ENCODE measurements at places on chromosomes 7 and 10. TPM values are rescaled to one million over a fixed set of nuclear protein-coding genes. Genes with fewer than 3 reads are reported as not detected.

- no peak for DNase-seq
- H3K36me3 ChIP-seq = no peaks in the 10 kb centered on the region
- H3K27ac ChIP-seq = no peak overlapping the region
These were observed 41.8 kb downstream of the CHST3 start for GRCh38 chr10:72006026-72006425.

GRCh38 chr10:28020080-28020860 is 21.4 kb upstream of the ODAD2 start:
- no peak for DNase-seq
- H3K27me3 ChIP-seq = no peaks in the 10 kb centered on the region
- no peak overlapping the region for H3K4me3 ChIP-seq
- no peaks in the 10 kb centered on the region for H3K4me1 ChIP-seq

RASA4B gene
- 0.52 TPM for total RNA-seq

DNA sequence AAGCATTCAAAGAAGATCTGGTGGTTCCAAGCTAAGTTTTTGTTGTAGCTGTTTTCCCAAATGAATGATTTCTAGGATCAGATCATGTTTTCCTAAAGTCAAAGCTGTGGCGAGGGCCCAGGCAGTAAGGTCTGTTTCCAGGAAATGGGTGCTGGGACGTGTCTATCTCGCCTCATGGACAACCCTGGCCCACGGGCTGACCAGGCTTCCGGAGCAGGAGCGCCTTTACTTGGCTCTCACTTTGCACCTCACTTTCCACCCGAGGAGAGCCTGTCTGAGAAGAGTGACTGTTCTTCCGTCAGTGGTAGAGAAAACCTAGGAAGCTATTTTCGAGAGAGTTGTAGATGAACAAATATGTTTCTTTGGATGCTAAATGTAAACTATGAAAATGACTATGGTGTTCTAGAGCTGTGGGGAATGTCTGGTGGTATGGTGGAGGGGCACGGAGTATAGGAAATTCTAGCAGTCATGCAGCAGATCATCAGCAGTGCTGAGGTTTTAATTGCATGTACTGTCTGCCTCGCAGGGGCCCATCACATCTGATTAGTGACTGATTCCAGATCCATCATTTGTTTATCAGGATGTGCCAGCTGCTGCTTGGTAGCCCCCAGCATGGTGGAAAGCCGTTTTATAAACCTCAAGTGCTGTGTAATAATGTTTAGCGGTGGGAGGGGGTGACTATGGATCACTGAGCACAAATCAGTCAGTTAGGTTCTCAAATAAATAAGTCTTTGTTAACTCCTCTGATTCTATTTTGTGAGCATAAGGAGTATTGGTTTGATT is 66.6 kb downstream of the VWC2 start:
- no peak overlapping the region for H3K27ac ChIP-seq
- no peaks in the 10 kb centered on the region for H3K4me1 ChIP-seq
- H3K36me3 ChIP-seq = no peaks in the 10 kb centered on the region

DNA sequence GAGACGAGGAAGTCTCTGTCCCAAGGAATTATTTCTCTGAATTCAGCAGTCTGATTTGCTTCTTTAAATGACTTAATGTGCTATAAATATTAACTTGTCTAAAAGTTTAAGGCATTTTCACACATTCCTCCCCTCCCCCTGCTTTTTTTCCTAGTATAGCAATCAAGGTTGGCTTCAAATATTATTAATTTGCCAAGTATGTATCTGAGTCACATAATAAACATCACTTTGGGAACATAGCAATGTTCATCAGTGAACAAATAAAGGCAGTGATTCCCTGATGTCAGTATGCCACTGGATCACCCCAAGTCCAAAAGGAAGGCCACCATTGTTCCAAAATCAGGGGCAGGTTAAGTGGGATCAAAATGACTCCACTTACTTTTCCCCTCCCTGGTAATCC is 40.5 kb downstream of the PDE6C start:
- H3K27me3 ChIP-seq = no peaks in the 10 kb centered on the region
- H3K4me1 ChIP-seq = no peaks in the 10 kb centered on the region
- DNase-seq = no peak
- no peaks in the 10 kb centered on the region for H3K36me3 ChIP-seq

GRCh38 chr7:400901-401485 is 111.0 kb downstream of the FOXL3 start:
- H3K4me1 ChIP-seq = peaks cover 8% of the 10 kb centered on the region
- H3K36me3 ChIP-seq = no peaks in the 10 kb centered on the region
- DNase-seq = no peak
- no peak overlapping the region for H3K27ac ChIP-seq
- H3K4me3 ChIP-seq = no peak overlapping the region

GRCh38 chr10:16950656-16951601 is 133.7 kb upstream of the RSU1 start:
- H3K27me3 ChIP-seq = no peaks in the 10 kb centered on the region
- no peaks in the 10 kb centered on the region for H3K36me3 ChIP-seq
- no peak overlapping the region for H3K4me3 ChIP-seq
- H3K4me1 ChIP-seq = peaks cover 22% of the 10 kb centered on the region
- peak overlapping the region; percentile 67 for H3K27ac ChIP-seq

DNA sequence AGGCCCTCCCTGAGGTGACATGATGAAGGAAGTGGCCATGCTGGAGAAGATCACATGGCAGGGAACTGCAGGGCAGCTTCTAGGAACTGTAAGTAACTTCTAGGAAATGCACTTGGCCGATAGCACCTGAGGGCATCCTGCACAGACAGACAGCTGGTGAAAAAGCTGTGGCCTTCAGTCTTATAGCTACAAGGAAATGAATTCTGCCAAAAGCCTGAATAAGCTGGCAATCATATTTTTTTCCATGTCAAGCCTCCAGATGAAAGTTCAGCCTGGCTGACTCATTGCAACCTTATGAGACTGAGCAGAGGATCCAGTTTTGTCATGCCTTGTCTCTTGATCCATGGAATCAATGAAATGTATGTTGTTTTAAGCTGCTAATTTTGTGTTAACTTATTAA is 91.1 kb upstream of the CACNA2D1 start:
- H3K27ac ChIP-seq = no peak overlapping the region
- no peak overlapping the region for H3K4me3 ChIP-seq
- H3K4me1 ChIP-seq = no peaks in the 10 kb centered on the region
- DNase-seq = peak; percentile 6
- H3K27me3 ChIP-seq = no peaks in the 10 kb centered on the region
- no peaks in the 10 kb centered on the region for H3K36me3 ChIP-seq

DNA sequence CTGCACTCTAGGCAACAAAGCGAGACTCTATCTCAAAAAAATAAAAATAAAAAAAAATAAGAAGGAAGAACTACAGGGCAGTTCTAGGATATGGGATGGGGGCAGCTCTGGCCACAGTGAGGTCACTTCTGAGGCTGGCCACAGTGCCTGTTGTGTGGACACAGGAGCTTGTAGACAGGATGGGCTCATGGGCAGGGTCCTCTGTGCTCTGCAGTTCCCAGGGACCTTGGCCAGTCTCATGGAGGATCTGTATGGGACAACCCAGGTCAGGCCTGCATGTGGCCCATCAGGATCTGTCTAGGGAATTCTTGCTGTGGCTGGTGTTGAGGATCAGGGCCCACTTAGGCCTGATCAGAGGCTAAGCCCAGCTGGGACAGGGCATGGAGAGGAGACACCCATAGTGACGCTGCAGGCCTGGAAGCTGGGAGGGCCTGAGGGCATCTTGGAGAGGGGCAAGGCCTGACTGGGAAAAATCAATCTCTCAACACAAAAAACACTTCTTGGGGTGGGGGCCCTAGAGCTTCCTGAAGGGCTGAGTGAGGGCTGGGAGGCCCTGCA is 19.4 kb upstream of the PAX2 start:
- H3K4me3 ChIP-seq = no peak overlapping the region
- peaks cover 14% of the 10 kb centered on the region for H3K4me1 ChIP-seq
- DNase-seq = no peak

NUTM2A gene
- total RNA-seq = 1.5 TPM

GRCh38 chr10:31586723-31587638 is 268.0 kb downstream of the ZEB1 start:
- no peaks in the 10 kb centered on the region for H3K36me3 ChIP-seq
- H3K27me3 ChIP-seq = no peaks in the 10 kb centered on the region
- H3K27ac ChIP-seq = no peak overlapping the region
- H3K4me3 ChIP-seq = no peak overlapping the region
- H3K4me1 ChIP-seq = peaks cover 8% of the 10 kb centered on the region
- DNase-seq = no peak
